ENCODE measurements at places on chromosomes 2 and 18.

DNA sequence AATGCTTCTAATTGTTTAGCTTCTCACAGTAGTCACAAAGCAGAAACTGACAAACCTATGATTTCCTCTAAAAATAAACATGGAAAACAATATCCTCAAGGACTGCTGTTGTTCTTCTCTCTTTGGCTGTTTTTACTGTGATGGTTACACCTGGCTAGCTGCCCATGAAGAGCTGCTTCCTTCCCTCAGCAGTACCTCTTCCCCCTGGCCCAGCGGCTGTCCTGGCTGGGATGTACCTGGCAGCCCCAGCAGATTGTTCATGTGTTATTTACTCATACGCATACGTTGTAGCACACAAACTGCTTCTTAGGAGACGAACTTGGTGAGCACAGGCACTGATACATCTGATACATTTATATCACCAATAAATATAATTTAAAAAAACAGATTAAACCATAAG is 27.4 kb downstream of the NEMP2 start:
- no peak for DNase-seq

DNA sequence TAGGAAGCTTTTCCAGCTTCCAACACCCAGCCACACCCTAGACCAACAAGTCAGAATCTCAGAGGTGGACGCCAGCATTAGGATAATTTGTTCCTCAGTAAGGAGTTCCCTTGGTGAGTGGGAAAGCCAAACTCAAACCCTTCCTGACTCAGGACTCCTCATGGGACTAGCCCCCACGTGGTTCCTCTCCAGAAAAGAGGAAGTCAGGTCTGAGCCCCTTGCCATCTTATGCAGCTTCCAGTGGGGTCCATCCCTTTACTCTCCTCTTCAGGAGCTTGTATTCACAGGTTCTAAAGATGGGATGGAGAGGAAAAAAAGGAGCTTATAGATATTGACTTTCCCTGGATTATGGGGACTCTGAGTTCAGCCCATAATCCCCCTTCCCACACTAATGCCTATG is 14.8 kb upstream of the NOTO start:
- no peak for DNase-seq

- DNase-seq, result peak; percentile 25
Measured at GRCh38 chr2:191650896-191651773, 26.8 kb upstream of the NABP1 start.

- no peak for DNase-seq
Measured at GRCh38 chr18:22309191-22309590, 108.5 kb downstream of the CTAGE1 start.

Data from ELF-1 (cell line).